Activated CD4-positive, alpha-beta T cell treated with anti-CD3 and anti-CD28 coated beads, Interleukin-2, amount 50 U/mL, for 4 hours (primary cell): ENCODE measurements at places on chromosomes 7 and 10.
A peak's percentile ranks its signal among the peaks of the same experiment; 100 is the strongest.

DNA sequence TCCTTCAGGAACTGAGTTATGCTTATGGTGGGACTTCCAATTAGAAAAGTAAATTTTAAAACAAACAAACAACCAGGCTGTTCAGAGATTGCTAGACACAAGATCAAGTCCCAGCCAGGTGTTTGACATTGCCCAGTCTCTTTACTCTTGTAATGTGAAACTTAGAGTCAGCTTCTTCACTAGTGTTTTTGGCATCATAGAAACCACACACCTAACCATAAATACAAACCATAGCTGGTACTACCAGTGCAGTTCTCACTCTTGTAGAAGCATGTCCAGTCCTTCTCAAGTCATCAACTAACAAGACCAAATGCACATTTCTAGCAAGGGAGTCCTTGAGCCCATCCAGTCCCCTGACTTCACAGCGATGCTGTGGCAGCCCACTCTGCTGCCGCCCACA lies 339.9 kb downstream of the GFRA1 start:
- no peak for DNase-seq

DNA sequence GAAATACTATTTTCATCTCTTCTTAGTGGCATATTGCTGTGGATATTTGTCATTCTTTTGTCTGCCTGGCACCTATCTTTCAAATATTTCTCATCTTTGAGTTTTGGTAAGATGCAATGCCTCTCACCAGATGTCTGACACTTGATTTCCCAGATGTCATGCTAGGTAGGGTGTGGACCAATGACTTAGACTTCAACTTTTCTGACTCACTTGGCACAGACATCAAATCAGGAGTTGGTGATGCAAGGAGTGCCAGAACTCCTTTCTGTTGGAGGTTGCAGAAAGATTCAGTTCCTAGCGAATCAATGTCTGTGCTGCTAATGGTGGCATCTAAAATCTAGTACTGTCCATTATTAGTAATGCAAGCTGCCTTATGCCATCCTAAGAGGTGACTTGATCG lies 216.9 kb upstream of the FERD3L start:
- no peak for DNase-seq

- no peak for DNase-seq
Measured at GRCh38 chr7:134625550-134625949, 21.1 kb upstream of the BPGM start.

DNA sequence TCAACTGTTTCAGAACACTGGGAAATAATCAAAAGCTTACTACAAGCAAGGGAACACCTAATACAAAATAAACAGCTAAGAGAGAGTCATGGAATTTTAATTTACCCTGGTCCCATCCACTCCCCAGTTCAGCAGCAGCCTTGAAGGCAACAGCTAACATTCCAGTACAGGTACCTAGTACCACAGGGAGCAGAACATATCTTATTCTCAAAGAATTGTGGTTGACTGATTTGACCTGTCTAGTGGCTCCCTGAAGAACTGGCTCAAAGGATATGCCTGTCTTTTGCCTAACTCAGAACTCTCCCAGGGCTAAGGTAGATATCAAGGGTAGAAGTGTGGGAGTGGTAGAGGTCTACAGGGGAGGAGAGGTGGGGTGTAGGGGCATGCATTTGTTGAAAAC lies 32.3 kb downstream of the SMURF1 start:
- DNase-seq, result no peak

DNA sequence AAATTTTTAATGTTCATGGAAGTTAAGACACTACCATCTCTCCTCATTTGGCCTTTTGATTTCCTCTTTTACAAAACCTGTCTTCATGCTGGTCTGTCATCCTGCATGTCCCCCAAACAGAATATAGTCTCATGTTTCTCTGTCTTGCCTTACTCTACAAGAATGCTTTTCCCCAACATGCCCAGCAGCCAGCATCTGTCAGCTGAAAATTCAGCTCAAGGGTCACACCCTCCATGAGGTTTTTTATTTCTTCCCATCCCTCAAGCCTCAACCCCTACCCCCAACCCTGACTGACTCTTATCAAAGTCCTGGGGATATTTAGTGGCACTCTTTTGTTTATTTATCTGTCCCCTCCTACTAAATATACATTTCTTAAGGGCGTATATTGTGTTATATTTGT lies 202.0 kb downstream of the ANK3 start:
- DNase-seq, result no peak

GRCh38 chr7:75596727-75597614 lies 104.9 kb downstream of the SPDYE5 start:
- DNase-seq, result no peak

GRCh38 chr7:20439416-20440185 lies 108.9 kb downstream of the ITGB8 start:
- DNase-seq, result no peak

GRCh38 chr7:130982160-130982638 lies 248.2 kb upstream of the KLF14 start:
- no peak for DNase-seq

- DNase-seq, result no peak
Measured at GRCh38 chr10:29105516-29106215, 183.2 kb upstream of the LYZL1 start.

DNA sequence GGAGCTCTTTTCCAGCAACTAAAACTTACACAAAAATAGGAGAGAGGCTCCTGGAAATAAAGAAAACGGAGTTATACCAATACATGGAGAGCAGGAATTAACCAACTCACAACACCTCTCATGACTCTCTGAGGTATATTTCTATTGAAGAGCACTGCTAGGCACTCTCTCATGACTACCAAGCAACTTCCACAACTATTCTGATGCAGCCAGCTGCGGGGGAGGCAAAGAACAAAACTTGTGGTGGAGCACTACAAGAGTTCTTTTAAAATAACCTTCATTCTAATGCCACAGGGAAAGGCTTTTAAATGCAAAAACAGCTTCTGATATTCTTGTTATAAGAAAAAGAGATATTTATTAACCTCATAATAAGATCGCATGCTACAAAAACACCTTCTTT lies 140.7 kb downstream of the SLC25A13 start:
- no peak for DNase-seq

DNA sequence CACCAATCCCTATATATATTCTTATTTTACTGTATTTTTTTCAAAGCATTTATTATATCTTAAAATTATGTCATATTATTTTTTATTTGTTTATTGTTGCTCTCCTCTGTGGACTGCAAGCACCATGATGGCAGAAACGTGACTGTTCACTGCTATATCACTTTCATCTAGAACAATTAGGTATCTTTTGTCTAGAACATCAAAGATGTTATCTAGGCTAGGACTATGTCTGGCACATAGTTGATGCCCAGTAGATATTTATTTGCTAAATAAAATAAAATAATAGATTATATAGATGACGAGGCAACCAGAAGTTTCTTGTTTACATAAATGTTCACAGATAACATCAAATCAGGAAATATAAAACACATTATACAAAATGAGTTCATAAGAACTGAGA lies 12.4 kb upstream of the GPR158 start:
- no peak for DNase-seq

- no peak for DNase-seq
Measured at GRCh38 chr10:114281006-114281405, 42.0 kb downstream of the VWA2 start.

DNA sequence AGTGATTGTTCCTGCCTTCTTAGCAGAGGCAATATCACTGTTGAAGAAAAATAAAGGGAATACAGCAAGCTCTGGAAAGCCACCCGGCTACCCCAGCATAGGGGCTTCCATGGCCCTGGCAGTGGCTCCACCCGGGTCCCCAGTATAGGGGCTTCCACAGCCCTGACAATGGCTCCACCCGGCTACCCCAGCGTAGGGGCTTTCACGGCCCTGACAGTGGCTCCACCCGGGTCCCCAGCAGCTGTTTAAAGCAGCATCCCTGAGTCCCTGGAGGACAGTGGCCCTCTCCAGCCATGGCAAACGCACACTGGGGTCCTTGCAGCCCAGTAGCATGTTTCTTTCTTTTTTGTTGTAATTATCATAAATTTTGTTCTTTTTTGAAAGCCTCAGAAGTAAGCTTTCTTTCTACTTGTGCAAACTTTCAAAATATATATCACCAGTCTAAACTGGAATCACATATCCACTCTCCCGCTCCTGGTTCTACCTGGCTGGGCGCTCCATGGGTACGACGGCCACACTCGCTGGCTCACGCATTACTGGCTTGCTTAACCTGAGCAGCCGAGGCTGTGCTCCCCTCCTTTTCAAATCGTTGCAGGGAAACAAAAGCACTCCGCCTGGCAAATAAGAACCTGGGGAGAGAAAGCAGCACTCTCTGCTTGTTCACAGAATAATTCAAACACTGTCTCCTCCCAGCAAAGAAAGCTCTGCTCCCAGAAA lies 62.1 kb downstream of the TCERG1L start:
- no peak for DNase-seq

GRCh38 chr7:107045980-107046379 lies 1.5 kb downstream of the PRKAR2B start:
- DNase-seq, result no peak

- DNase-seq, result no peak
Measured at GRCh38 chr10:63236113-63236935, 103.2 kb downstream of the NRBF2 start.

- DNase-seq, result no peak
Measured at GRCh38 chr10:3672220-3672619, 112.8 kb downstream of the KLF6 start.

GRCh38 chr7:99128076-99128950 lies 15.6 kb downstream of the SMURF1 start:
- DNase-seq, result no peak

DNA sequence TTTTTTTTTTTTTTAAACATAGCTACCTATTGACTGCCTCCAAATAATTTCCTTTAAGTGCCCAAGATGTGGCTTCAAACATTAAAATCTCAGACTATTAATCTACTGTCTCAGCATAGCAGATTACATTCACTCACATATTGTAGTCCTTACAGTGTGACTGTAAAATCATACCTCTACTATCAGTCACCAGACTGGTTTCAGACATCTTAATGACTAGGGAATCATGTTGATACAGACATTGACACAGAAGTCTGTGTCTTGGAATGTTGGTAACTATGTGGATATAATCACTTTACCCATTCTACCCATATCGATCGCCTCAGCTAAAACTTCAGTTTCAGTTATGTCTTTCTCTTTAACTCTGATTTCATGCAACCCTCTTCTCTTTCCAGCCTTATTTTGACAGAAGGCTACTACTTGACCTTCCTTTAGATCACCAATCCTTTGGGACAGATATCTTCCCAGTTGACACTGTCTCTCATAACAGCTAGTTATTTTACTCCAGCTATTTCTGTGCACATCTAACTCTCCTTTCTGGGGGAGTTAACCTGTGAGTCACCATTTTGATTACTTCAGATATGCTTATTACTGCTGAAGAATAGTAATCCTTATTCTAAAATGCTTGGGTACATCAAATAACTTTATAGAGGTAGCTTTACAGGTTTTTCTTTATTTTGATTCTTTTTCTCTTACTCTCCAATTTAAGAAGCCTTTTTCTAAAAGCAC lies 7.0 kb downstream of the TNKS2 start:
- no peak for DNase-seq

- DNase-seq, result peak; percentile 6
Measured at GRCh38 chr10:114631666-114632417, 26.2 kb downstream of the ABLIM1 start.

- DNase-seq, result no peak
Measured at GRCh38 chr10:26863351-26864076, 2.8 kb upstream of the ABI1 start.

DNA sequence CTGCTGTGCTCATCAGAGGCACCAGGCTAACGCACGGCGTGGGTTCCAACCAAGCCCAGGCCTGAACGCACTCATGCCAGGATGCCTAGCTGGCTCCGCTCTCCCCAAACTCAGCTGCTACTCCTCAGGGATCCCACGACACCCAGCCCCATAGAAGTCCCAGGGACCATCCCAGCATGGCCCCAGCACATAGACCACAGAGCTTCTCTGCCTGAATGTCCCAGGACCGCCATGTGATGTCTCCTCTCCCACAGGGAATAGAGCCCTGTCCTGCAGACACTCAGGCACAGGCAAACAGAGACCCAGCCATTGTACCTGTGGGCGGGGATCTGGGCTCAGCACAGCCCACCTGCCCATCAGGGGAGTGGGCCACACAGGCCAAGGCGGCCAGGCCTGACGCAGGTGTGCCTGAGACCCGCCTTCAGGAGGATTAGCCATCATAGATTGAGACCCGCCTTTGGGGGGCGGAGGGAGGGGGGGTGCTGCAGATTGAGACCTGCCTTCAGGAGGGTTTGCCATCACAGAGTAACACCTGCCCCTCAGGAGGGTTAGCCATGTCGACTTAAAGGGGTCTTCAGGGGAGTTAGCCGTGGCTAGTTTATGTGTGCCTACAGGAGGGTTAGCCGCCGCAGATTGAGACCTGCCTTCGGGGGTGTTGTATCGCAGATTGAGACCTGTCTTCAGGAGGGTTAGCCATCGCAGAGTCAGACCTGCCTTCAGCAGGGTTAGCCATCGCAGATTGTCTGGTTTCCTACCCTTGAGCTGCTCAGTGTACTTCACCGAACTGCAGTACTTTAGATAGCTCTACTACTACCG lies 29.0 kb downstream of the RASGEF1A start:
- no peak for DNase-seq

GRCh38 chr7:28390426-28390825 lies 21.9 kb upstream of the CREB5 start:
- DNase-seq, result no peak

GRCh38 chr10:81876253-81877077 lies 1.5 kb downstream of the NRG3 start:
- DNase-seq, result no peak

DNA sequence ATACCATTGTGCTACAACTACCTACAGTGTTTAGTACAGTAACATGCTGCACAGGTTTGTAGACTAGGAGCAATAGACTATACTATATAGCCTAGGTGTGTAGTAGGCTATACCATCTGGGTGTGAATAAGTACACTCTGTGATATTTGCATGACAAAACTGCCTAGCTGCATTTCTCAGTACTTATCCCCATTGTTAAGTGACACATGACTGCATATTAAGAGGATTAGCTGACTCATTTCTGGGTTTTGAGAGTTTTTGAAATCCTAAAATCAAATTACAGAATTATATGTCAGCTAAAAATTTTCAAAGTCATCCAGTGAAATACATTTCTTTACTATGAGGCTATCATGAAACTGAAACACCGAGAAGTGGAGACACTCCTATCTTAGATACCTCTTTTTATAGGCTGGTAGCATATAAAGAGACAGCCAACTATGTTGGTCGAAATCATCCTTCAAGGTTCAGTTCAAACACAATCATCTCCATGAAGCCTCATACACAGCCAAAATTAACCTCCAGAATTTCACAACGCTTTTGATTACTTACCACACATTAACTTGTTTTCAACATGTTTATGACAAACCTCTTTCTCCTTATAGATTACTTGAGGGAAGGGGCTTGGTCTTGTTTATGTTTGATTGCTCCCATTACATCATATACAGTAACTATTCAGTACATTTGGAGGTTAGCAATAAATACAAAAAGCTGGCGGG lies 89.8 kb upstream of the ANK3 start:
- DNase-seq, result no peak
